Stimulated activated CD8-positive, alpha-beta memory T cell treated with anti-CD3 and anti-CD28 coated beads, Interleukin-7, amount 100 ng/mL, for 1 hour (primary cell): ENCODE measurements at places on chromosomes 2 and 18.

DNA sequence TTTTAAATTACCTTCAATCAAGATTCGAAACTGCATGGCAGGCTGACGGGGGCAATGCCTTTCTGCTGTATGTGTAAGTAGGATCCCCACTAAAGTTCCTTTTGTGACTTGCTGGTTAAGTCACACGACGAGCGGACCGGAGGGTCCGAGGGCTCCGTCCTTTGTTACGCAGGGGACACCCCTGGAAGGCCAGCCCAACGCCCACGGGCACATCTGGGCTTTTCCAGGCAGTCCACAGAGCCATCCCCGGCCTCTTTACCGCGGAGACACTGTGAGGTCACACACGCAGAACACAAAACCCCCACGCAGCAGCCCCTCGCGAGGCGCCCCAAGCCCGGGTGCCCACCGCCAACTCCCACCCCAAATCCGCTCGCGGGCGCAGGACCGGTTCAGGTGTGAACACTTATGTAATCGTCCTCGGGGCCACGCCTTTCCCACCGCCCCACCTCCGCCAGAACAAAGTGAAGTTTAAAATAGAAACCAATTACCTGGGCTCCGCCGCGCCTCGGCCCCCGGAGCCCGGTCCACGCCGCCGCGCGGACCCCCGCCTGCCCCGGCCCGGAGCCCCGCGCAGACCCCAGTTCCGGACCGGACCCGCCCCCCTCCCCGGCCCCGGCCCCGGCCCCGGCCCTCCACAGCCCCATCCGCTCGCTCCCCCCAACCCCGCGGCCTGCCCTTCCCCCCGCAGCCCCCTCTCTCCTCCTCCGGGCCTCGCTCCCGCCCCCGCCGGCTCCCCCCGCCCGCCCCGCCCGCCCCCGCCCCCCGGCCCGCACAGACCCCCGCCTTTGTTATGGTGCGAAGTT is 4.2 kb downstream of the ZNF516 start:
- no peak for DNase-seq

- no peak for DNase-seq
Measured at GRCh38 chr2:240714747-240715725, 23.4 kb downstream of the AQP12A start.

DNA sequence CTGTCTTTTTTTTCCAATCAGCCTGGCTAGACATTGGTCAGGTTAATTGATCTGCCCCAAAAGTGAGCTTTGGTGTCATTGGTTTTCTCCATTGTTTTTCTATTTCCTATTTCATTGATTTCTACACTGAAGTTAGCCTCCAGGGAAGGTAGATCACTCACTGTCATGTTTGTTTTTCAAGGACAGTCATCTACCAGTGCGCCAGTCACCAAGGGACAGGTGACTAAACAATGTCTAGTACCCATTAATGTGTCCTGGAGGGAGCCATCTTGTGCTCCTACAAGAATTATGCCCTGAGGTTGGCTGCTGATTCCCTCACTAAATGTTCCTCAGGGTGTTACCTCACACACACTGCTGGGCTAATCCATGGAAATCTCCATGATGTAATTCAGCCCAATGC is 17.6 kb upstream of the USP40 start:
- no peak for DNase-seq

GRCh38 chr2:205699515-205700289 is 17.4 kb downstream of the NRP2 start:
- no peak for DNase-seq

- no peak for DNase-seq
Measured at GRCh38 chr2:239666053-239666854, 265.4 kb upstream of the HDAC4 start.

DNA sequence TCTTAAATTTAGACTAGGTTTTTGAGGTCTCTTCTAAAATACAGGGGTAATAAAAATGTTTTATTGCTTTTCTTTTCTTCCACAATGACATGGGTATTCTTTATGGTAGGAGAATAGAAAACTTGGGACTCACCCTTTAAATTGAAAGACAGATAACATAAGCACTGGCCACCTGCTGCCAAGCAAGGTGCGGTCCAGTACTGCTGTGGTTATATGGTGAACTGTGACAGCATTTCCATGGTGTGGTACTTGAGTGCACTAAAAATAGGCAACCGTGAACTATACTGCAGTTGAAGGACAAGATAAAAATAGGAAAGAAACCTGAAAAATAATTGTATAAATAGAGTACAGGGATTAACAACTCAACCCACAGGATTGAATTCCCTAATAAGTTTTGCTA is 54.4 kb upstream of the GRB14 start:
- DNase-seq = no peak

DNA sequence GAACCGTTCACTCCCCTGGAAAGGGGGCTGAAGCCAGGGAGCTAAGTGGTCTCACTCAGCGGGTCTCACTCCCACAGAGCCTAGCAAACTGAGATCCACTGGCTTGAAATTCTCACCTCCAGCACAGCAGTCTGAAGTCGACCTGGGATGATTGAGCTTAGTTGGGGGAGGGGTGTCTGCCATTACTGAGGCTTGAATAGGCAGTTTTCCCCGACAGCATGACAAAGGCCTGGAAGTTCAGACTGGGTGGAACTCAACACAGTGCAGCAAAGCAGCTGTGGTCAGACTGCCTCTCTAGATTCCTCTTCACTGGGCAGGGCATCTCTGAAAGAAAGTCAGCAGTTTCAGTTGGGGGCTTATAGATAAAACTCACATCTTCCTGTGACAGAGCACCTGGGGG is 292.5 kb downstream of the NUP35 start:
- DNase-seq = no peak

DNA sequence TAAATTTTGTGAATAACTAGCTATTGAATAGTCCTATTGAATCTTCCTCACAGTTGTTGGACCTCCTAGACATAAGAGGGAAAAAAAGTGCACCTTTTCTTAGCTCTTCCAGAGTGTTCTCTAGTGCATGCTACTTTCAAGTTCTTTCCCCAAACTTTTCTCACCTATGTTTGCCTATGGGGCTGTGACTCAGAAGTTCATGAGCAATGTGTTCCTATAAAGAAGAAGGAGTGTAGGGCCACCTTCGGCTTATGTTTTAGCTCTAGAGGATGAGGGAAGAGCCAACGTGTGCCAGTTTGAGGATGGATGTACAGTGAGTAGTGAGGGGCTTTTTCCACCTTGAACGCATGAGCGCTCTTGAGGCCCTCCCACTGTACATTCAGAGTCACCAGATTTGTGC is 27.0 kb upstream of the HNMT start:
- DNase-seq = no peak

DNA sequence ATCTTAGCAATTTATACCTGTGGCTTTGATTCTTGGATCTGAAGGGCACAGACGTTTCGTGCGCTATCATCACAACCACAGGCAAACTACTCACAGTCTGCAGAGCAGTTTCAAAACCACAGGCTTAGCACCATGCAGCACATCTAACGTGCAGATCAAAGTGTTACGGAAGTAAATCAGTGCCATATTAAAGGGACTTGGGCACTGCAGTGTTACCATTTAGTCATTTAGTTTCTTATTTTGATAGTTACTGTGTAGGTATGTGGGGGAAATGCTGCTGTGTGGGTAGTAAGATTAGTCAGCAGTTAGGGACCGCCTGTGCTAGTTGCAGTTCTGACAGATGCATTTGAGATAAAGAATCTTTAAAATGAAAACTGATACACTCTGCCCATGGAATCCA is 384.0 kb downstream of the NBAS start:
- DNase-seq = peak; percentile 39

DNA sequence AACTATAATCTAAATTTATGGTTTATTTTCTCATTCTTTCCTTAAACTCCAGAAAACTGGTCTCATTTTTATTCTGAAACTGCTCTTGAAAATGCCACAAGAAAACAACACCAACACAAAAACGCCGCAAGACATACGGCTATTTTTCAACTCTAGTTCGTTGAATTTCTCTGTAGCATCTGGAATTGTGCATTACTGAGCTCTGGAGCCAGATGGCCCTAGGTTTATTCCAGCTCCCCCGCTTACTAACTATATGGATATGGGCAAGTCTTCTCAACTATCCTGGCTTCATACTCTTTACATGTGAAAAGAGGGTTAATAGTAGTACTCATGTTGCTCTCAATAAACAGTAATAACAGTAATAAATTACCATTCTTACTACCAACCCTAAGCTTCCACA is 19.9 kb downstream of the FAM98A start:
- no peak for DNase-seq

GRCh38 chr18:5068851-5069250 is 128.2 kb downstream of the AKAIN1 start:
- no peak for DNase-seq

DNA sequence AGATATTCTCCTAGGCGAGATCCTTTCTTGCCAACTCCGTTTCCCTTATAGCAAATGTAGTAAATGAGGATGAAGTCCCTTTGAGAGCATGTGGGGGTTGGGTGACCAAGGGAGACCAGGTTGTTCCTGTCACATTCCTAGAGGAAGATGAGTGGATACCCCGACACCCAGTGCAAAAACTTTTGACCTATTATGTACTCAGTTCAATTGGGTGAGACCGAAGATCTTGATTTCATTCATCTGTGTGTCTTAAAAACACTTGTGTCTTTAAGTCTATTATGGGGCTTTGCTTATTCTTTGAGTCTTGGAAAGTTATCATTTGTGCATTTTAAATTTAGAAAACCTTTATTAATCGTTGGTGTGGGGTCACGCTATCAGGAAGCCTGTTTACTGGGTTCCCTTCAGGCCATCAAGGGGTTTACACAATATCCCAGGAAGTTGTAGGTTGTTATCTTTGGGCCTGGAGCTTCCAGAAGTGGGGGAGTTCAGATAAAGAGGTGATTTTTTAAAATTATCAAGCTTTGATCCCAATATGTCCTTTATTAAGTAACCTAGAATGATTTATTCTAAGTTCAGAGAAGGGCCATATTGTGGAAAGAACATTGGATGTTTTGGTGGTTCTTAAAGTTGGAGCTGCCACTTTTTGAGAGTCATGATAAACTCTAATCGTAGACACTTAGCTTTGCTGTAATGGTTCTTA is 2.8 kb downstream of the RHOB start:
- DNase-seq = no peak

DNA sequence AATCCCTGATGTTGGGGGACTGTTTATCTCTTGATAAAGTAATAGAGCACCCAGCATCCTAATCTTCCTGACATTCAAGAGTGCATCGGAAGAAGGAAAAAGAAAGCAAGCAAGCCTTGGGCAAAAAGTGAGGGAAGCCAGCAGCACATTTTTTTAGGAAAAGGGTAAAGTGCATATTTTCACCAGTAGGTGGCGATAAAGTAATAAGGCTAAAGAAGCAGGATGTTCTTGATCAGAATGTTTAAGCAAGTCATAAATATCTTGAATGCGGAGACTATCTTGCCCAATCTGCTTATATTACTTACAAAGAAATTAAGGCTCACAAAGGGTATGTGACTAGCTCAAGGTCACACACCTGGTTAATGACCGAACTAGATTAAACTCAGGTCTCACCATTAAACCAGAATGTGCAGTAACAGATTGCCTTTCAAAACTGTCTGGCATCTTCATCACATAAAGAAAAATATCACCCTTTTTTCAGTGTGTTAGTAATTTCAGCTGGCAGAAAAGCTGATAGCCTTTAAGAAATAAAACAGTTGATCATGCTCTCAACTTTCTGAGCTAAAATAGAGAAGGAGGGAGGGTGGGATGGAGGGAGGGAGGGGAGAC is 83.8 kb downstream of the VIT start:
- DNase-seq = no peak

- no peak for DNase-seq
Measured at GRCh38 chr18:9596226-9596625, 18.1 kb downstream of the PPP4R1 start.

- DNase-seq = no peak
Measured at GRCh38 chr2:70938586-70938950, 2.9 kb downstream of the ATP6V1B1 start.

DNA sequence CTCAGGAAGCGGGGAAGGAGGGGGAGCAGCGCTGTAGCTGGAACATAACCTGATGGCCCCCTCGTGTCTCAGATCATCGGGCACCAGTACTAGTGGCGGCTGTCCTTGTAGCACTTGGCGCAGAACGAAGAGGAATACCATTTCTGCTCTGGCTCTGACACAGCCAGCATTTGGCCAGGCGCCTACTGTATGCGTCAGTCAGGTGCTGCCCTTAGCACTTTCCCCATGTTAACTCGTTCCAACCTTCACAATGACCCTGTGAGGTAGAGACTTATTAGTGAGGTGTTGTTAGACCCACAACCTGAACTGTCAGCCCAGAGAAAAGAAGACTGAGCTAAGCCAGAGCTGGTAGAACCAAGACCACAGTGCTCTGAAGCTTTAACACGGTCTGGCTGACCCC is 47.7 kb upstream of the EML6 start:
- no peak for DNase-seq

- no peak for DNase-seq
Measured at GRCh38 chr2:190720691-190721090, 71.8 kb downstream of the NAB1 start.

DNA sequence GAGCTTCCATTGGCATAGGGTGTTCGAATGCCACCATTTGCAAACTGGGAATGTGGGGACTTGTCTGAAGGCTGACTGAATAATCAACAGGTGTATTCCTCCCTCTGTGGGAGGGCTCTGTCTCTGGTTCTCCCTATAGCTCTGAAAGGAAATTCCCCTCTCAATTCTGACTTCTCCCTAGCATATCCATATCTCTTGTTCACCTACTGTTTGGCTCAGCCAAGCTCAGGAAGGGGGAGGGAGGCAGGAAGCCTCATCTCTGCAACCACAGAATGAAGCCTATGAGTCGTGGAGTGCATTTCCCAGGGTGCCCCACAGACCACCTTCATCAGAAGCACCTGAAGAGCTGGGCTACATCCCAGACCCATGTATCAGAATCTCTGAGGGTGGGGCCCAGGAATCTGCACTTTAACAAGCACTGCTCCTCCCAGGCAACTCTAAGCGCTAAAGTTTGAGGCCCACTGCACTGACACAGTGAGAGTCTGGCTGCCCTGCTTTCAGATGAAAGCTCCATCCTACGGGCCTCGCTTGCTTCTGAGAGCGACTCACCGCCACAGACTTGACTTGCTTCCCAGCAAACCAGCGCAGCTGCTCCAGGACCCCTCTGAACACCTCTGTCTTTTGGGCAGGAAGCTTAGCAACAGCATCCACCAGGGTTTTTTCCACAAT is 32.0 kb downstream of the XDH start:
- no peak for DNase-seq

DNA sequence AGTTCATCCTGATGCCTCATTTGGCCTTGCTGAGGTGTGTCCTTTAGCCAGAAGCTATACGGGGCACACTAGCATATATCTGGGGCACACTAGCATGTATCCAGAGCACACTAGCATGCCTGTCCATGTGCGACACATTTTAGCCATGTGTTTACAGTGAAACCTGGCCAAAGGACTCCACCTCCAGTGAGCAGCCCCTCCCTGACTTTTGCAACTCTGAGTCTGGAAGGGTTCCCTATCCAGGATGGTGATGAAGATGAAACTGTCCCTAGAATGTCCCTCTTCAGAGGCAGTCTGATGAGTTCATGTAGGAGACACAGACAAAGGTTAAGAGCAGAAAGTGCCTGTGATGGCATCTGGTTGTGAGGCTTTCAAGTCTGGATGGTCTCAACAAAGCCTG is 61.4 kb upstream of the LGALSL start:
- DNase-seq = no peak

GRCh38 chr2:20077411-20077940 is 26.0 kb upstream of the LAPTM4A start:
- DNase-seq = no peak

- no peak for DNase-seq
Measured at GRCh38 chr2:119449521-119449920, 17.9 kb downstream of the TMEM37 start.

GRCh38 chr2:132632000-132632649 is 37.9 kb downstream of the LYPD1 start:
- DNase-seq = no peak
